ENCODE measurements at places on chromosomes 12 and 14.

DNA sequence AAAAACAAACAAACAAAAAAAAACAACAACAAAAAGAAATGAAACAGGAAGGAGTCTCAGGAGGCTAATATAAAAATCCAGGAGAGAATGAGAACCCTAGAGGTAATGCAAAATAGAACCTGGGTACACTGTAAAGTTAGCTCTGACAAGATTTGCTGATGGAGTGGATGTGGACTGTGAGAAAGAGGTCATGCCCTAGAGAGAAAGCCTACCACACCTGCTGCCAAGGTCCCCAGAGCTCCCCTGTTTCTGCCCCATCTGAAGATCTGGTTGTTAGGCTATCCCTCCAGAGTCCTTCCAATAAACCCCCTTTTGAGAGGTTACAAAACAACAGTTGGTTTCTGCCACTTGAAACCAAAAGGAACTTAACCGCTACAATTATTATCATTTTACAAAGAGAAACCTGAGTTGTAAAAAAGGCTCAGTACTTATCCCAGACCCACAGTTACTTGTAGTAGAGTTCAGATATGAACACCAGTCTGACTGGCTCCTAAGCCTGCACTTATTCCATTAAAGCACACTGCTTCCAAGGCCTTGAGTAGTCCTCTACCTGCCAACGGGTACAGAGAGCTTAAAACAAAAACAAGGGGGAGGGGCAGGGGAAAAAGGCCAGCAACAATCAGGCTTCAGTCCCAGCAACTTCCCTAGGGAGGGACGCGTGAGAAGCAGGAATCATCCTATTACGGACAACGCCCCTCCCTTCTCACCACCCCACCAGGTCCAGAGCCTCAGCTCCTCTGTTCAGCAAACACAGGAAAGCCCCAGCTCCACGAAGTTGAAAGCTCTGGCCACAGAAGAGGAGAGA lies 27.7 kb downstream of the PPP1R13B start:
- peak; percentile 55 for DNase-seq

GRCh38 chr12:12439636-12440035 lies 82.8 kb downstream of the BORCS5 start:
- DNase-seq = peak; percentile 90

GRCh38 chr14:67477926-67478799 lies 10.4 kb downstream of the TMEM229B start:
- DNase-seq = no peak

DNA sequence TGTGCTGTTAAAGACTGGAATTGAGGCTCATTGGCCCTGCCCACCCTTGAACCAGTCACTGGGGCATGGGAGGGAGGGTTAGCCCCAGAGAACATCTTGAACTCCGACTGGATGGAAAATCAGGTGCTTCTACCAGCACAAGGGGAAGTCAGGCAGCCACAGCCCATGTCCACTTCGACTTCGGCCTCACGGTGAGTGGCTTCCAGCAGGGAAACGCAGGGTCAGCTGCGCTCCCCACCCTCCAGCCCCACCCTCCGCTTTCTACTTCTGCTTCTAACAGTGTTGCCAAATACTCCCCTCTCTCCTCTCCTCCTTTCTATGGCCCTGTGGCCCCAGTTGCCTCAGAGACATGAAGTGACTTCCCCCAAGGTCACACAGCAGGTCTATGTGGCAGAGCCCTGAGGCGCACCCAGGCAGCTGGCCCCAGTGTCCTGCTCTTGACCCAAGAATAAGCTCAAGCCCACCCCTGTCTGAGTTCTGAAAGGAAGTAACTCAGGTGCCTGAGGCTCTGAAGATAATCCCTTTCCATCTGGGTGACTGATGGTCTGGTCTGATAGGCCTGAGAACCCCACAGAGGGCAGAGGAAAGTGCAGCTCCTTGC lies 11.9 kb upstream of the SH2B3 start:
- peak; percentile 46 for DNase-seq

- DNase-seq = no peak
Measured at GRCh38 chr14:99915305-99916090, 122.3 kb downstream of the EML1 start.

DNA sequence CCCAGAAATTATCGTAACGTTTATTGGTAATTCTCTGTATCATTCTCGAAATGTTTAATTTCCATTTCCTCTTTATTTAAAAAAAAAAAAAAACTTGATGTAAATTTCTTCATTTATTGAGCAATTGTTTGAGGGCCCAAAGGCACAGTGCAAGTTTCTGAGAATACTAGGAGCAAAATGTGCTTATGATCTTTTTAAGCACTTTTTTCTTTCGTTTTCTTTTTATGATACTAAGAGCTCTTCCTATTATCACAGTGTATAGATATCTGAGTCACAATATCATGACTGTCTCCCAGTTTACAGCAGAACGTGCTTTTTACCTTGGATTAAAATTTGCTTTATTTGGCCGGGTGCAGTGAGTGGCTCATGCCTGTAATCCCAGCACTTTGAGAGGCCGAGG lies 5.6 kb downstream of the ATP2A2 start:
- DNase-seq = no peak

GRCh38 chr12:32196250-32197198 lies 89.9 kb downstream of the BICD1 start:
- no peak for DNase-seq

- no peak for DNase-seq
Measured at GRCh38 chr14:30799933-30800332, 74.4 kb upstream of the COCH start.

DNA sequence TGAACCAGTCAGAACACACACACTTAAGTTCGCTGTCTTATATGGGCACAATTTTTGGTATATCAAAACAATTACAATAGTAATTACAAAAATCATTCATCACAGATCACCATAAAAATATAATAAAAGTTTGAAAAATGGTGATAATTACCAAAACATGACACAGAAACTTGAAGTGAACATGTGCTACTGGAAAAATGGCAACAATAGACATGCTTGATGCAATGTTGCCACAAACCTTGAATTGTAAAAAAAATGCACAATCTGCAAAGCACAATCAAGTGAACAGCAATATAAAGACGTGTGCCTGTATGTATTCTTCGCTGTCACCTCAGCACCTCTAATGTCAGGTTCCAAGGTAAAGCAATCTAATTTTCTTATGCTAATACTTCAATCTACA lies 117.6 kb downstream of the PRKD1 start:
- DNase-seq = no peak

GRCh38 chr14:96824283-96824682 lies 27.1 kb downstream of the VRK1 start:
- DNase-seq = peak; percentile 16

- DNase-seq = no peak
Measured at GRCh38 chr12:107511292-107511691, 174.3 kb upstream of the PWP1 start.

DNA sequence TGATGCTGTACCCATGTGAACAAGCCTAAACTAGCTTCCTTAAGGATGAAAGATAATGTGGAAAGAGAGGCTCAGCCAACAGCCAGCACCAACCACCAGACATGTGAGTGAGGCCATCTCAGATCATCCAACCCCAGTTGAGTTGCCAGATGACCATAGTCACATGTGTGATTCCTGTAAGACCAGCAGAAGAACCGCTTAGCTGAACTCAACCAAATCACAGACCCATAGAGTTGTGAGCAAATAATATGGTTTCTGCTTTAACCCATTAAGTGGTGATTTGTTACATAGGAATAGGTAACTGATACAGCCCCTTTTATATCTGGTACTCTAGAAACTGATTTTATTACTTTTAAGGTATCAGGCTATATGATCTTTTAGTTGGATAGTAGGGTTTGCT lies 17.6 kb upstream of the ELK3 start:
- DNase-seq = no peak

GRCh38 chr12:117036046-117036445 lies 63.2 kb downstream of the TESC start:
- no peak for DNase-seq

DNA sequence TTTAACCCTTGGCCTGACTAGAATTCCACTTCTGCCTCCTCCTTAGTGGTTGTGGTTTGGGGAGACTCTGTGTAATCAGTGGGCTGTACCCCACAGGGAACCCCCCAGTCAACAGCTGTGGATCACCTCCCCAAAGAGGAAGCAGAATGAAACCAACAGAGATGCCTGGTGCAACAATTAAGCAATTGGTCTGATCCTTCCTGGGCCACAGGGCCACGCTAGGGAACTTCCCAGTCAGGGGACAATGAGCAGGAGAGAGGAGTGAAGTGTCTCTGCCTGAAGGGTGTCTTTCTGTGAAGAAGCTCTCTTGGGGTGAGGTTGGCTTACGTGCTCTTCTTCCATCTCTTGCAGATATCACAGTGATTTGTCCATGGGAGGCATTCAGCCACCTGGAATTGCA lies 8.2 kb downstream of the PDE6H start:
- no peak for DNase-seq

- no peak for DNase-seq
Measured at GRCh38 chr14:71675126-71675899, 256.9 kb upstream of the RGS6 start.

- no peak for DNase-seq
Measured at GRCh38 chr12:54590978-54591591, 2.6 kb upstream of the PPP1R1A start.

DNA sequence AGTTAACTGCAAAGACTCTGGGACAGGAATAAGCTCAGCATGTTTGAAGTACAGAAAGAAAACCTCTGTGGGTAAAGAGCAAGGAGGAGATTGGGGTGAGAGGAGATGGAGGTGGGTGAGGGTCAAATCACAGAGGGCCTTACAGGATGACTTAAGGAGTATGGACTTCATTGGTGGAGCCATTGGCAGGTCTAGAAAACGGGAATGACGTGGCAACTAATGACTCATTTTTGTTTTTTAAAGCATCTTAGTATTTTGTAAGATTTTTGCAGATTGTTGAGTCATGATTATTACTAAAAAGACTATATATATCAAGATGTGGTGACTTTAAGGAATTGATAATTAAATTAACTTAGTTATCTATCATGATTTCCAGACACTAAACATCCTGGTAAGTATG lies 18.5 kb downstream of the UTP20 start:
- DNase-seq = peak; percentile 45

- DNase-seq = no peak
Measured at GRCh38 chr12:44296624-44297197, 460.8 kb downstream of the TMEM117 start.

- no peak for DNase-seq
Measured at GRCh38 chr12:68495336-68496070, 115.2 kb upstream of the RAP1B start.

DNA sequence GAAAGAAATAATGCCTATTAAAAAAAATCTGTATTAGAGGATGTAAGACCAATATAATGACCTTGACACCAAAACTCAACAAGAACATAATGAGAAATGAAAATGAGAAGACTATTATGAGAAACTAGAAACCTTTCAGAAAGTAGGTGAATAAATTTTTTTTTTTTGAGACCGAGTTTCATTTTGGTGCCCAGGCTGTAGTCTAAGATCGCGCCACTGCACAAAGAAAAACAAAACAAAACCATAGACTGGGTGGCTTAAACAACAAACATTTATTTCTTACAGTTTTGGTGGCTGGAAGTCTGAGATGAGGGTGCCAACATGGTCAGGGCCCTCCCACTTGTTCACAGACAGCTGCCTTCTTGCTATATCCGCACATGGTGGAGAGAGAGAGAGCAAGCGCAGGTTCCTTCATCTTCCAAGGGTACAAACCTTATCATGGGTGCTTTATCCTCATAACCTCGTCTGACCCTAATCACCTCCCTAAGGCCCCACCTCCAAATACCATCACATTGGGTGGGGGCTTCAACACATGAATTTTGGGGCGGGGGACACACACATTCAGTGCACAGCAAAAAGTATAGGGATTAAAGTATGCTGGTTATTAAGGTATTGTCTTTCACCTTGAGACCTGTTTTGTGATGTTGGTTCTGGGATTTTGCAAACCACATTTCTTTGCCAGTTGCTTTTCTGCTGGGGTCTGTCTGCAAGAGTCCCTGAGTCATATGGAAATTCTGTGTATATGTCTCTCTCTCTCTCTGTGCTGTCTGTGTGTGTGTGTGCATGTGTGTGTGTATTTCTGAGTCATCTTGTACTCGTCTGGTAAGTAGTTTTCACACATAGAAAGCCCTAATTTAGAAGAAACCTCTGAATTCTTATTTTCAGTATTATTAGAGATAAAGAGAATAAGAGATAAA lies 26.2 kb downstream of the ZCRB1 start:
- no peak for DNase-seq

DNA sequence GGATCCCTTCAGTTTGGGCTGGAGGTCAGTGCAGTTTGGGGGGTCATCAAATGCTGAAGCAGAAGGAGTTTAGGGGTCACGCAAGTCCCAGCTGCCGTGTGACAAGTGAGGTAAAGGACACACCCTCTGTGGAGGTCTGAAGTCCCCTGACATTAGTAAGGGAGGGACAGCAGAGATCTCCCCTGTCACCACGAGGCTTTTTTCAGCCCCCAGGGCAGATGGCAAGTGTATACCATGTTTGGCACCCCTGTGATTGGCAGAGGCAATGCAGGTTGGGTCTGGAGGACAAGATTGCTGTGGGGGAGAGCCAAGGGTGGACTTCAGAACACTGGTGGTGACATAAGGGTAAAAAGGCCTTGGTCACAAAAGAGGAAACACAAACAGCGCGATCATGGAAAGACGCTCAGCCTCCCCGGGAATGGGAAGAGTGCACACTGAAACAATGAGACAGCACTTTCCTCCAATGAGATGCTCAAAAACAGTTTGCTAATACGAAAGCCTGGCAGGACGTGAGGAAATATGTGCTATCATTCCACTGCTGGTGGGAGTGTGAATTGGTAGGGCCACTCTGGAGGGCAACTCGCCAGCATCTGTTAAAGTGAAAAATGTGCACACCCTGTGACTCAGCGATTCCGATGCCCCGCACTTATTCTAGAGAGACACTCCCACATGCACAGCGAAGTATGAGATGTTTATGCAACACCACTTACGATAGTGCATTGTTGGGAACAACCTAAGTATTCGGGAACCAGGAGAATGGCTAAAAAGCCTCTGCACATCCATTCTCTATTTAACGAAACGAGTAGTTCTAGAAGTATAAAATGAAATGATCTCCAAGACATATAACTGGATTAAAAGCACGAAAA lies 14.4 kb upstream of the CD27 start:
- peak; percentile 81 for DNase-seq

DNA sequence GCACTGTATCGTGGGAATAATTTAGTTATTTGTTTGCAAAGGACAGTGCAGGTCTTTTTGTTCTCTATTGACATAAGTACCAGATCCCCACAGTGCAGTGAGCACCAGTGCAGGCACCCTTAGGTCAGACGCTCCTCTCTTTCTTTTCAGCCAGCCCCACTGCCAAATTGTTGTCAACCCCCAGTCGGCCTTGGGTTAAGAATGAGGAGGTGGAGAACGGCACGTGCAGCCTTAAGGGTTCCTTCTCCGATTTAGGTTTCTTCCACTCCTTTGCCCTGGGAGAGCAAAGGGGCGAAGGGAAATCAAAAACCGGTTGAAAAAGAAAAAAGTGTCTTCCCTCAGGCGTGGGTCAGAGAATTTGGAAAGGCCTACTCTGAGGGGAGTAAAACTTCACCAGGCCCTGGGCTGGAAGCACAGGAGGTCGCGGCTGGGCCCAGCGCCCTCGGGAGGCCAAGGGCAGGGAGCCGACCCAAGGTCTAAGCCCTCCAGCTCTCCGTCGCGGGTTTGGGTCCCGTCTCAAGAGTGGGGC lies 4.3 kb downstream of the PAX9 start:
- no peak for DNase-seq
